Tongue (tissue), 3 donors: ENCODE measurements at places on chromosomes 6 and 20. TPM values are rescaled to one million over a fixed set of nuclear protein-coding genes. Genes with fewer than 3 reads are reported as not detected.
A peak's percentile ranks its signal among the peaks of the same experiment; 100 is the strongest.

BCAS4 gene
- 1.0 TPM for total RNA-seq

PRDM13 gene
- total RNA-seq = not detected

RIPOR3 gene
- total RNA-seq = 12.5 TPM

TREML1 gene
- not detected for total RNA-seq

PMEPA1 gene
- 12.1 TPM for total RNA-seq

TMEM244 gene
- 2.3 TPM for total RNA-seq

MDFI gene
- total RNA-seq = 23.5 TPM

OPN5 gene
- not detected for total RNA-seq

TCF21 gene
- total RNA-seq = 0.31 TPM

SOX18 gene
- total RNA-seq = 17.6 TPM

DNA sequence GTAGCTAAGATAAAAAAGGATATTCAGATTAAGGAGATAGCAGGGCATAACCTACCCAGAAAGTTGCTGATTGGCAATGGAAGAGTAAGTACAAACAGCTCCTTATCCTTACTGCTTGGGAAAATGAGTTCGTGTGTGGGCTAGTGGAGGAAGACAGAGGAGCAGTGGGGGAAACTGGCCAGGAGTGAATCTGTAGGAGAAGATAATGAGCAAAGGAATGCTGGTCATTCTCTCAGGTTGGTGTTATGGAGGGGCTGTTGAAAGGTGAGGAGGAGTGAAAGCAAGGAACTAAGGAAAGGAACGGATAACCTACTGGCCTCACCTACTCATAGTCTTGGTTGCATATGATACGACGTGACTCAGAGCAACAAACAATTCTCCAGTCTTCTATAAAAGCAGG is 7.3 kb upstream of the GJB7 start:
- DNase-seq = no peak

DNA sequence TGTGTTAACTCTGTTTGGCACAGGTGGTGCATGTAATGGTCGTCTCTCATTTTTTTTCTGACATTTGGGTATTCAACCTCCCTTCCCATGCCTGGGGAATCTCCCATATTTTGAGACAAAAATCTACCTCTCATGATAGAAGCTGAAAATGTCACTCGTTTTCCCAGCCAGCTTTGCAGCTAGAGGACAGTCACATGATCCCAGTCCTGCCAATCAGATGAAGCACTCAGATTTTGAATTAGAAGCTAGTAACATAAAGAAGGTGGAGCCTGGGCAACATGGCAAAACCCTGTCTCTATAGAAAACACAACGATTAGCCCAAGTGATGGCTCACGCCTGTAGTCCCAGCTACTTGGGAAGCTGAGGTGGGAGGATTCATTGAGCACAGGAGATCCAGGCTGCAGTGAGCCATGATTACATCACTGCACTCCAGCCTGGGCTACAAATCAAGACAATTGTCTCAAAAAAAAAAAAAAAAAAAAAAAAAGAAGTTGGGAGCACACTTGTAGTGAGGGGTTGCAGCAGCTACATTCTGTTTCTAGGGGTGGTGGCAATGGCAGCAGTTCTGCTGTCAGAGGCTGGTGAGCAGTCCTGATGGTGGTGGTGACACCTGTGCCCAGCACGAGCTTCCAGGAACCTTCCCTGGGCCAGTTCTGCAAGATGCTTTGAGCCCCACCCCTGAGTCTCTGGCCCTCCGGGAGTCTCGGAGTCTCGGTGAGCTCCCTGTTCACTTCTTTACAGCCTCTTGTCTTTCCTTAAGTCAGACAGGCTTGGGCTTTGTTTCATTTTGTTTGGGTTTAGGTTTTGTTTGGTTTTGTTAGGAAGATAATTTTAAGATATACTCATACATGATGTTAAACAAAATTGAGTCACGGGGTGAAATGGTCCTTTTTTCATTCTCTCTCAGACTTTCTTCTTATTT is 94.1 kb upstream of the KCNG1 start:
- no peak for DNase-seq

GRCh38 chr6:123610779-123611178 is 26.0 kb downstream of the TRDN start:
- no peak for DNase-seq

DNA sequence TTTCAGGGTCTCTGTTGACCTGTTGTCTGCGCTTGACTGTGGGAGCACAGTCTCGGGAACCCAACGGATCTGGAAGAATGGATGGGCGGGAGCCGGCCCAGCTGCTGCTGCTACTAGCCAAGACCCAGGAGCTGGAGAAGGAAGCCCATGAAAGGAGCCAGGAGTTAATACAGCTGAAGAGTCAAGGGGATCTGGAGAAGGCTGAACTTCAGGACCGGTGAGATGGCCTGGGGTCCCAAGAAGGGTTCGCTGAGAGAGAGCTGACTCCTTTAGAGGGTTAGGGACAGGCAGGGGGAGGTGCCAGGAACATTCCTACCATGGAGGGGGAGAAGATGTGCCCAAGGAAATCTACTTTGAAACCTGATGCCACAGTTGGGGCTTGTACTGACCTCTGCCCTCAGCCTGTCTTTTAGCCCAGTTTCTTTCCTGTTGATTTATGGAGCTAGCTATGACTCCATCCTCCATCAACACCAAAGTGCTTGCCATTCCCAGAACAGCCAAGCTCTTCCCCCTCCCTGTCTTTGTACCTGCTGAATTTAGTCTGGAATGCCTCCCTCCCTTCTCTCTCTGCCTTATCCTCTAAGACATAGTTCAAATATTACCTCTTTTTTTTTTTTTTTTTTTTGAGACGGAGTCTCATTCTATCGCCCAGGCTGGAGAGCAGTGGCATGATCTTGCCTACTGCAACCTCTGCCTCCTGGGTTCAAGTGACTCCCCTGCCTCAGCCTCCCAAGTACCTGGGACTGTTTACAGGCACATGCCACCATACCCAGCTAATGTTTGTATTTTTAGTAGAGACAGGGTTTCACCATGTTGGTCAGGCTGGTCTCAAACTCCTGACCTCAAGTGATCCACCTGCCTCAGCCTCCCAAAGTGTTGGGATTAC is 12.2 kb downstream of the CEP250 start:
- no peak for DNase-seq

- no peak for DNase-seq
Measured at GRCh38 chr6:1482381-1483166, 93.2 kb downstream of the FOXF2 start.

GRCh38 chr6:29769336-29769735 is 46.1 kb downstream of the HLA-F start:
- no peak for DNase-seq

GRCh38 chr20:36573798-36574365 is 485 bp downstream of the TGIF2 start:
- DNase-seq = peak; percentile 70

- DNase-seq = no peak
Measured at GRCh38 chr6:121868206-121868605, 432.8 kb downstream of the GJA1 start.

DNA sequence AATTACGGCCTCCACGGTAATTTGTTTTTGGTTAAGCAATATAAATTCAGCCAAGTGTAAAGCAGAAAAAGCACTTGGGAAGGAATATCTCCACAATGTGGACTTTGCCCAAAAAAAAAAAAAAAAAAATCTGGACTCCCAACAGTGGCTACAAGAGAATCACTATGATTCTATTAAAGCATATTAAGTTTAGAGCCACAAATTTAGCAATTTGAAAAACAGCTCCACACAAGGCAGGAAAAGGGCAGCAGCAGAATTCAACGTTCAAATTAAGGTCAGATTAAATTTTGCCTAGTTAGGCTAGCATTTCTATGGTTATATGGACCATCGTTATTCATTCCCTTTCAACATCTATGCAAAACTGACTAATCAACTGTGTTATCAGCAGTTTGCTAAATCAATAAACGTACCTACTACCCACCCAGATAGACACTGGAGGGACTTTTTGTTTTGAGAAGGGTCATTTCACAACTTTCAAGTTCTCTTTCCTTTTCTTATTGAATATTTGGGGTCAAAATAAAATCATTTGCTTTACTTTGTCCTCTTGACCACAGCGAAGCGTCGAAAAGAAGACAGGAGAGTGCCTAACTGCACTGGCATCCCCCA is 1.0 kb downstream of the MCM9 start:
- DNase-seq = no peak

- DNase-seq = no peak
Measured at GRCh38 chr6:150590446-150590845, 9.2 kb upstream of the PLEKHG1 start.

- no peak for DNase-seq
Measured at GRCh38 chr20:37222086-37222485, 39.5 kb downstream of the GHRH start.

DNA sequence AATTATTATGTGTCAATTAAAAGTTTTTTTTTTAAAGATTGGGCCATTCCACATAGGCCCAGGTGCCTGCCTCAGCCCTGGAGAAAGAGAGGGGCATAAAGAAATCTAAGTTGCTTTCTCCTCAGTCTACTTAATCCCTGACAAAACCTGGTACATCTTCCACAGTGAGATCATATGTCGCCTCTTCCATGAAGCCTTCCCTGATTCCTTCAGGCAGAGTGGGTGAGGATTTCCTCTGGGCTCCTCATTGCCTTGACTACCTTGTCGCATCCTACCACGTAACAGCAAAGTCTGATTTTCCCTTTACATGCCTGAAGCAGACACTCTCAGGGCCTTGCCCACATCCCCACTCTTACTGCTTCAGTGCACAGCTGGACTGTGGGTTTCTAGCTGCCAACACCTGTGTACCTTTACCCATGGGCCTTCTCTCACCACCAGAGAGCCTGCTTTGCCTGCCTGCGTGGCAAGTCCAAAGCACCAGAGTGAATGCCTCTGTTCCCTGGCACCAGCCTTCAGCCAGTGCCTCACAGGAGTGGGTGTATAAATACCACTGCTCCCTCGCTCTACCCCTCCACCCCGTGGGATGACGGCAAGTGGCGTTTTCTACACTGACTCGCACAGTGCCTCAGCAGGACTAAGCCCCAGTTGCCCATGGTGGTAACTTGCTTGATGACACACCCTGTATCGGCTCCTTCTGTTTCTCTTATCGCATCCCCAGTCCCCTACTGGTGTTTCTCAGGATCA is 68.0 kb downstream of the EYA2 start:
- DNase-seq = no peak

- DNase-seq = peak; percentile 85
Measured at GRCh38 chr6:32087574-32088486, 21.3 kb downstream of the TNXB start.
